ENCODE measurements at places on chromosomes 7 and 10.

GRCh38 chr10:63977329-63977923, 456.2 kb downstream of the REEP3 start:
- no peaks in the 10 kb centered on the region for H3K36me3 ChIP-seq
- no peak for DNase-seq
- no peaks in the 10 kb centered on the region for H3K27me3 ChIP-seq
- no peaks in the 10 kb centered on the region for H3K4me1 ChIP-seq

DNA sequence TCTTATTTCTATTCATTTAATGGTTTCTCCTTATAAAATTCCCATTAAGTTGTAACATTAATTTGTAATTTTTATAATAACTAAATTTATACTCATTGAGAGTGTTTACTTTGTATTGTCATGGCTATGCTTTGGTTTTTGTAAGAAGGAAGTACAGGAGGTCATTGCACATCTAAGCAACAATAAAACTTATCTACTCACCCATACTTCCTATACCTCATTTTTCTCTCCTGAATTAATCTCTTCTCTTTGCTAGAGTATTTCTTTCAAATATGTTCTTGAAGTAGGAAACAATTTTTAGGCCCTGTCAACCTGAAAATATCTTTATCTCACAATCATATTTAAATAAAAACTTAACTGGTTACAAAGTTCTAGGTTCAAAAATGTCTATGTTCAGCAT, 95.4 kb upstream of the WDR11 start:
- DNase-seq, result no peak
- no peaks in the 10 kb centered on the region for H3K4me1 ChIP-seq
- H3K27ac ChIP-seq, result no peak overlapping the region
- no peak overlapping the region for H3K4me3 ChIP-seq
- H3K27me3 ChIP-seq, result no peaks in the 10 kb centered on the region

DNA sequence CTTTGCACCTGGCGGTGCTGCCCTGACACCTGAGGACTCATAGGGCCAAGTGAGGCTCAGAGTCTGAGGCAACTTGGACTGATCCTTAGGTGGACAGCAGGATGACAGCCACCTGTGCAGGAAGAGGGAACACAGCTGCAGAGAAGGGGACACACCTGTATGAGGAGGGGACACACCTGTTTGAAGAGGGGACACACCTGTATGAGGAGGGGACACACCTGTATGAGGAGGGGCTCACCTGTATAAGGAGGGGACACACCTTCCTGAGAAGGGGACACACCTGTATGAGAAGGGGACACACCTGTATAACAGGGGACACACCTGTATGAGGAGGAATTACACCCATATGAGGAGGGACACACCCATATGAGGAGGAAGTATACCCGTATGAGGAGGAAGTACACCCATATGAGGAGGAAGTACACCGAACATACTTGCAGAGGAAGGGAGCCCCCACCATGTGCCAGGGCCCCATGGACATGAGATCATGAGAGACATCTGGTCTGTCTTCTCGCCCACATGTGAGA, 285.9 kb downstream of the ADARB2 start:
- no peaks in the 10 kb centered on the region for H3K27me3 ChIP-seq
- H3K4me1 ChIP-seq, result peaks cover 27% of the 10 kb centered on the region
- H3K27ac ChIP-seq, result peak overlapping the region; percentile 57
- H3K4me3 ChIP-seq, result no peak overlapping the region
- H3K36me3 ChIP-seq, result no peaks in the 10 kb centered on the region

GRCh38 chr7:139570119-139570518, 46.6 kb downstream of the CLEC2L start:
- H3K4me3 ChIP-seq, result no peak overlapping the region
- H3K4me1 ChIP-seq, result no peaks in the 10 kb centered on the region
- H3K36me3 ChIP-seq, result peaks cover 17% of the 10 kb centered on the region
- H3K27ac ChIP-seq, result no peak overlapping the region
- no peak for DNase-seq
- no peaks in the 10 kb centered on the region for H3K27me3 ChIP-seq

- no peak overlapping the region for H3K4me3 ChIP-seq
- H3K27me3 ChIP-seq, result no peaks in the 10 kb centered on the region
- H3K36me3 ChIP-seq, result no peaks in the 10 kb centered on the region
- H3K4me1 ChIP-seq, result no peaks in the 10 kb centered on the region
- peak overlapping the region; percentile 65 for H3K27ac ChIP-seq
- DNase-seq, result no peak
Observed at GRCh38 chr7:50315739-50316671, 11.5 kb downstream of the IKZF1 start.

DNA sequence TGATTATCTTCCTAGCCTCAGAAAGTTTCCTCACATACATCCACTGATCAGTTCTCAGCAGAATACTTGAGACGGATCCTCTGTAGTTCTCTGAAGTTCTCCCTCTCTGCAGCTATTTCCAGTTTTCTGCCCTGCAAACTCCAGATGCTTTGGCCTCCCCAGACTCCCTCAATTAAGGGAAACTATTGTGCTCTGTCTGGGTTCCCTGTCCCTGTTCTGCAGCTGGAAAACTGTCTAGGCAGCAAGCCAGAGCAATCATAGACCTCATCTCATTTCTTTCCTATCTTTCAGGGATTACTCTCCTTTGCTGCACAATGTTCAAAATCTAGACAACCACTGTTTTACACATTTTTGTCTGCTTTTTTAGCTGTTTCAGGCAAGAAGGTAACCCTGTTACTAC, 9.2 kb downstream of the MICU1 start:
- no peaks in the 10 kb centered on the region for H3K36me3 ChIP-seq
- DNase-seq, result no peak
- H3K4me1 ChIP-seq, result no peaks in the 10 kb centered on the region
- no peaks in the 10 kb centered on the region for H3K27me3 ChIP-seq
- no peak overlapping the region for H3K27ac ChIP-seq
- no peak overlapping the region for H3K4me3 ChIP-seq

DNA sequence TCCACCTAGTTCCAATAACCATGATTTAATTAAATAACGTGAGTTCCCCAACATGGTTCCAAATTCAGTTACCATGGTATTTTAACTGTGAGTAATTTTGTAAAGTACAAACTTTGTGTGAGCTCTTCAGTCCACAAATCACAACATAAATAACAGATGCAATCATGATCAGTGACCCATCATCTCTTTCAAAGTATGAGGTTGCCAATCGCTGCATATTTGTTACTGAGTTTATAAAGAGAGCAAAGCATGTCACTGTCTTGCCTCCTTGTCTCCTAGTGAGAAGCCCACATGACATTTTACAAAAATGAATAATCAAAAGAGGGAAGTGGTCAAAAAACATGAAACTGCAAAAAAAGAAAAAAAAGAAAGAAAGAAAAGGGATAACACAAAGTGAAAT, 69.1 kb upstream of the PDSS1 start:
- H3K27me3 ChIP-seq, result peaks cover 12% of the 10 kb centered on the region
- no peak overlapping the region for H3K4me3 ChIP-seq
- no peaks in the 10 kb centered on the region for H3K36me3 ChIP-seq
- no peaks in the 10 kb centered on the region for H3K4me1 ChIP-seq

- H3K27ac ChIP-seq, result no peak overlapping the region
- H3K27me3 ChIP-seq, result no peaks in the 10 kb centered on the region
- no peak for DNase-seq
Observed at GRCh38 chr10:70958396-70958795, 70.0 kb upstream of the PCBD1 start.

DNA sequence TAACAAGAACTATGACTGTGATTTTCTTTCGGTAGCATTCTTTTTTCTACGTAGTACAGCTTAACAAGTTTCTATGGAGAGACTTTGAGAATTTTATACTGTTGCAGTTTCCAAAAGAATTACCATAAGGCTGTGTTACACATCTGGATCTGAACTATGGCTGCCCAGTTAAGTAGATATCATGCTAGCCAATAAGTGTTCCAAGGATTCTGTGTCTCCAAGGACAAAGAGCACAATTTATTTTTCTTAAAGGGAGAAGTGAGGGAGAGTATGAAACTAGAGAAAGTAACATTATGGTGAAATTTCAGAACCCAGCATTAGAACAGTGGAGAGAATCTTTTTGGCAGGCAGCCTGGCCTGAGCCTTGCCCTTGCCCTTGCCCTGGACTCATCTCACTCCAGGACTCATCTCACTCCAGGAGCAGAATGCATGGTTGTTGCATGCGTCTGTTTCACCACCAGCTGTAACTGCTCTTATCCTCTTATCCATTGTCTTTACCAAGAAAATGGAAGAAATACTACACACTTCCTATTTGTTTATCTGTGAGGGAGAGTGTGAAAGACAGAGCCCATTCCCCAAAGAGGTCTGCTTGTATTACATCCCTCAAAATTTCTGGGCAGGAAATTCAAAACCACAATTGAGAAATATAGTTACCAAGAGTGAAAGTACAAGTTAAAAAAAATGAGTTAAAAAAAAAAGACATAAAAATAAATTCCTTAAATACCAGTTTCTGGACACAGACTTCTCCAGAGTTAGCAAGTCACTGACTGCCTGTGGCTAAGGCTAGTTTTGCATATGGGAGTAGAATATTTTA, 1067.5 kb downstream of the NRG3 start:
- H3K27me3 ChIP-seq, result no peaks in the 10 kb centered on the region
- no peaks in the 10 kb centered on the region for H3K36me3 ChIP-seq
- no peak for DNase-seq

- H3K36me3 ChIP-seq, result no peaks in the 10 kb centered on the region
- no peaks in the 10 kb centered on the region for H3K27me3 ChIP-seq
- no peak for DNase-seq
- H3K4me3 ChIP-seq, result no peak overlapping the region
- H3K27ac ChIP-seq, result no peak overlapping the region
Observed at GRCh38 chr7:97798046-97799019, 66.4 kb downstream of the TAC1 start.

DNA sequence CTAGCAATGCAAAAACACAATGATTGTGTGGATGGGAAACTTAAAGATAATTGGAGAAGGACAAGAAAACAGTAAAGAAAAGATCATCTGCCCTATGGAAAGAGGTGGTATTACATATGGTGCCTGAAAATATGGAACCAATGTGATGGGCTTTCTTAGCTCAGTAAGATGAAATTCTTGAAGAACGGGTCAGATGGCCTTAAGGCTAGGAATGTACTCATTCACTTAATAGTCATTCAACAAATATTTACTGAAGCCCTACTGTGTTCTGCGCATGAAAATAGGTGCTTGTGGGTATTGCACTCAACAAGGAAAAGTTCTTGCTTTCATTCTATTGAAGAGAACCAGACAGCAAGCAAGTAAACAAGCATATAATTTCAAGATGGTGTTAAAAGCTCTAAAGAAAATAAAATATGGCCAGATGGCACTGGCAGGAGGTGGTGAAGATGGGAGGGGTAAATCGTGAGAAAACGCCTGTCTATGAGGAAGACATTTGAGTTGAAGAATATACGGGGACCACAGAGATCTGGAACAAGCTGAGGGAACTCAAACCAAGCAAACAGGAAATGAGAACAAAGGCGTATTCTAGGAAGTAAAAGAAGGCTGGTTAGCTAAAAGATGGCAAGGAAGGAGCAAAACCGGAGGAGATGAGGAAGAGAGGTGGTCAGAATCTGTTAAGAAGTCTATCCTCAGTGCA, 179.7 kb downstream of the ANK3 start:
- no peaks in the 10 kb centered on the region for H3K4me1 ChIP-seq
- H3K36me3 ChIP-seq, result no peaks in the 10 kb centered on the region
- H3K27me3 ChIP-seq, result no peaks in the 10 kb centered on the region
- H3K27ac ChIP-seq, result no peak overlapping the region

DNA sequence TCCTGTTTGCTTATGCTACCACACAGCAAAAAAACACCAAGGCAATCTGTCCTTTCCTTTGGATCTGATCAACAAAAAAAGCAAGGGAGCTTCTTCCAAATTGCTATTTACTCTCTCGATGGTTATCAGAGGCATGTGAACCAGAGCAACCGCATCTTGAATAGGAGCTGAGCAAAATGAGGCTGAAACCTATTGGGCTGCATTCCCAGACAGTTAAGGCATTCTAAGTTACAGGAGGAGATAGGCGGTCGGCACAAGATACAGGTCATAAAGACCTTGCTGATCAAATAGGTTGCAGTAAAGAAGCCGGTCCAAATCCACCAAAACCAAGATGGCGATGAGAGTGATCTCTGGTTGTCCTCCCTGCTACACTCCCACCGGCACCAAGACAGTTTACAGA, 76.8 kb upstream of the FRMD4A start:
- no peak overlapping the region for H3K27ac ChIP-seq
- H3K36me3 ChIP-seq, result no peaks in the 10 kb centered on the region
- DNase-seq, result no peak
- H3K4me1 ChIP-seq, result no peaks in the 10 kb centered on the region

DNA sequence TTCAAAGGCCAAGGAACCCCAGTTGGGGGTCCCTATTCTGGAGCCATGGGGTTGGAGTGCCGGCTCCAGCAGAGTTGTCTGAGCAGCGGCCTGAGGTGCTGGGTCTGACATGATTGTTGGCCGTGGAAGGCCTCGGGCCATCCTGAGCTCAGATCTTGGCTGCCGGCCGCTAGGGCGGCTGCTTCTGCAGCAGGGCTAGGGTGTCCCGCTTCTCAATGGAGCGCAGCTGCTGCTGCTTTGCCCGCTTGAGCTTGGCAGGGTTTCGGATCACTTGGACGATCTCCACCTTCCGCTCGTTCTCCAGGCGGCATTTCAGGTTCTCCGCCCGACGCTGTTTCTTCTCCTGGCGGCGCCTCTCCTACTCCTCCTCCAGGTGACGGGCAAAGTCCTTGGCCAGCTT, 171.1 kb downstream of the HIBADH start:
- no peaks in the 10 kb centered on the region for H3K4me1 ChIP-seq
- no peak overlapping the region for H3K27ac ChIP-seq

- no peaks in the 10 kb centered on the region for H3K27me3 ChIP-seq
- H3K36me3 ChIP-seq, result no peaks in the 10 kb centered on the region
- no peak overlapping the region for H3K27ac ChIP-seq
Observed at GRCh38 chr7:131011976-131012375, 278.0 kb upstream of the KLF14 start.

GRCh38 chr7:73521636-73522104, 423 bp downstream of the BAZ1B start:
- peaks cover 34% of the 10 kb centered on the region for H3K4me1 ChIP-seq
- no peak for DNase-seq
- peak overlapping the region; percentile 92 for H3K27ac ChIP-seq
- H3K4me3 ChIP-seq, result peak overlapping the region; percentile 88
- H3K36me3 ChIP-seq, result peaks cover 10% of the 10 kb centered on the region

- H3K36me3 ChIP-seq, result peaks cover 17% of the 10 kb centered on the region
- H3K4me1 ChIP-seq, result peaks cover 21% of the 10 kb centered on the region
- no peak for DNase-seq
- no peaks in the 10 kb centered on the region for H3K27me3 ChIP-seq
- no peak overlapping the region for H3K27ac ChIP-seq
- H3K4me3 ChIP-seq, result no peak overlapping the region
Observed at GRCh38 chr7:32583791-32584190, 88.5 kb downstream of the AVL9 start.

Data from esophagus squamous epithelium (tissue), 5 donors.